Activated naive CD4-positive, alpha-beta T cell treated with anti-CD3 and anti-CD28 coated beads for 36 hours (primary cell): ENCODE measurements at places on chromosomes 16 and 17. TPM values are rescaled to one million over a fixed set of nuclear protein-coding genes. Genes with fewer than 3 reads are reported as not detected.

GRCh38 chr17:56903560-56903959 lies 10.3 kb downstream of the TRIM25 start:
- H3K4me3 ChIP-seq: no peak overlapping the region
- no peak for DNase-seq
- no peaks in the 10 kb centered on the region for H3K27me3 ChIP-seq

DNA sequence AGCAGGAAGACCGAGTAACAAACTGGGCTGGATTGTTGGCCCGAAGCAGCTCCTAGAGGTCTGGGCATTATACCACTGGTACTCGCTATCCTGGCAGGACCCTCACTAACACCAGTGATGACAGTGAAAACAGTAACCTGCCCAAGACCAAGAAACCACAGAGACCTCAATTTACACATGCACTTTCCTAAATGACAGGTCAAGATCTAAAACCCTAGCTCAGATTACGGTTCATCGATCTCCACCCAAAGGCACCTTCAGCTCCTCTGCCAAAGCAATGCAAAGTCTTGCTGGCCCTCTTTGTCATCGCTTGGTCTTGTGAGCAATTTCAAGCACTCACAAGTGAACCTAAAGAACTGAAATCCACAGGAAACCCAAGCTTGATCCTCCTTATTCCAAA lies 1.5 kb downstream of the PIP4K2B start:
- H3K36me3 ChIP-seq: peaks cover 26% of the 10 kb centered on the region
- H3K4me3 ChIP-seq: peak overlapping the region; percentile 95
- DNase-seq: no peak
- H3K27me3 ChIP-seq: no peaks in the 10 kb centered on the region

DNA sequence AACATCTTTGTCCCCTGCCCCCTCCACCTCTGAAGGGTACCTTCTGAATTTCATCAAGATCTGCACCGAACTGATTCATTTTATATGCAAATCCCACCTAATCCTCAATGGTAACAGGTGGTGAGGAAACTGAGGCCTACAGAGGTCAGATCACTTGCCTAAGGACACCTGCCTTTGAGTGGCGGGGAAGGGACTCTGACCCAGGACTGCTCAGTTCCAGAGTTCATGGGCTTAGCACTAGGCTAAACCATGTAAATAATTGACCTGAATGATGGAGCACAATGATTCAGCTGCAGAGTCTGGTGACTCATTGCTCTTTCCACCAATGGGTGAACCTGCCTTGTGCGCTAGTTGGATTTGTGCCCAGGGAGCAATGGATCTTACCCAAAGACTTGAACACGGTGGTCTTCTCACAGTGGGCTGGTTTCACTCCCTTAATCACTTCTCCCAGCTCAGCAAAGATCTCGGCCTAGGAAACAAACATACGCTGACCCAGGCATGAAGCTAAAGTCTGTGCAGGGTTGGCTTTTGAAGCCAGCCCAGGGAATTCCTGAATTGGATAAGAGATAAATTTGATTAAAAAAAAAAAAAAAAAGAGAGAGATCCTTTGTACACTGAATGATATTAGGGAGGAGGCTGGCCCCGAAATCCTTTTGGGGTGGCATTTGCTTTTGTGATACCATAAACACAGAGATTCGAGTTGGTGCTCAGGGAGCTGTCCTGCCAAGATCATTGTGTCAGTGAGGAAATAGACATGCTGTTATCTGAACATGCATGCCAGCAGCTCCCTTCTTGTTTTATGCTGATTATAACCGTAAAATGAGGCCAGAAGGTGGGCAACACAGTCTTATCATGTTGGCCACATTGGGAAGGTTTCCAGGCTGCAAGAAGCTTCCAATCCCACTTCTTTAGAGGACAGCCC lies 17.0 kb downstream of the CRYM start:
- DNase-seq: no peak
- no peaks in the 10 kb centered on the region for H3K4me1 ChIP-seq
- H3K27ac ChIP-seq: no peak overlapping the region
- no peaks in the 10 kb centered on the region for H3K36me3 ChIP-seq

Gene HAS3
- 0.20 TPM for total RNA-seq

Gene NME4
- 87.0 TPM for total RNA-seq
